ENCODE measurements at places on chromosomes 5 and 9. TPM values are rescaled to one million over a fixed set of nuclear protein-coding genes. Genes with fewer than 3 reads are reported as not detected.
A peak's percentile ranks its signal among the peaks of the same experiment; 100 is the strongest.

GRCh38 chr9:81851340-81851739, 76.9 kb upstream of the SPATA31D4 start:
- no peak for DNase-seq

GRCh38 chr5:37665889-37666288, 174.0 kb downstream of the GDNF start:
- no peak for DNase-seq

DNA sequence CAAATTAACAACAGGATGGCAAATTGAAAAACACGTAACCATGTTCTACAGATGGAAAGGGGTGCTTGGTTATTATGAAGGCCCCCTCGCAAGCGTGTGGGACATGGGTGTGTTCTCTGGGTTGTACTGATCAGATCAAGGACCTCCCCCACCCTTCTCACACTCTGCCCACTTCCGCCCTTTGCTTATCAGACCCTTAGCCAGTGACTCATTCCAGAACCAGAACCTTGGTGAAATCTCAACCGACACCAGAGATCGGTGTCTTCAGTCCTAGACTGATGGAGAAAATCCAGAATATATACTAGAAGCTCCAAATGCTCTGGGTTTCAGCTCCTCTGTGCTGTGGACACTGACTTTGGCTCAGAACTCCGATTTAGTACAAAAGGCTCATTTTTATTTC, 64.9 kb downstream of the PTTG1 start:
- DNase-seq = peak; percentile 92

- DNase-seq = no peak
These were observed 41.7 kb downstream of the TMEM167A start for GRCh38 chr5:83035373-83036100.

GRCh38 chr9:69861011-69861410, 40.4 kb downstream of the CFAP95 start:
- no peak for DNase-seq

GRCh38 chr9:6973762-6974161, 216.0 kb downstream of the KDM4C start:
- no peak for DNase-seq

DNA sequence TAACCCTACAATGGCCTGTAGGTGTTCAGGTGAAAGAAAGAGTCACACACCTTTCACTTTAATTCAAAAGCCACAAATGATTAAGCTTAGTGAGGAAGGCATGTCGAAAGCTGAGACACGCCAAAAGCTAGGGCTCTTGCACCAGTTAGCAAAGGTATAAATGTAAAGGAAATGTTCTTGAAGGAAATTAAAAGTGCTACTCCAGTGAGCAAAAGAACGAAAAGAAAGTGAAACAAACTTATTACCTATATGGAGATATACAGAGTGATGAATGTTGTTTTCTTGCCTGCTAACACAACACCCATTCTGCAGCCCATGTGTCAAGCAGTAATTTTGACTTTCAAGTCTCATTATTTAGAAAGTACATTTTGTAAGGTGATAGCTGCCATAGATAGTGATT, 254.2 kb upstream of the SLC24A2 start:
- no peak for DNase-seq

- DNase-seq = no peak
These were observed 135.5 kb downstream of the SPATA31D1 start for GRCh38 chr9:82124090-82124489.

GRCh38 chr5:75663579-75664284, 52.5 kb downstream of the ANKDD1B start:
- no peak for DNase-seq

The NMUR2 gene
- not detected for total RNA-seq

The DEPDC1B gene
- 38.7 TPM for total RNA-seq

Data from activated CD8-positive, alpha-beta memory T cell treated with anti-CD3 and anti-CD28 coated beads, Interleukin-2, amount 10 ng/mL, durations not matched to agents 7 days and 5 days (primary cell).